Smooth muscle cell of bladder (primary cell): ENCODE measurements at places on chromosomes 4 and X. TPM values are rescaled to one million over a fixed set of nuclear protein-coding genes. Genes with fewer than 3 reads are reported as not detected.

The MECP2 gene
- total RNA-seq = 20.3 and 21.2 TPM in 2 replicates

The MGARP gene
- total RNA-seq = 19.2 and 31.9 TPM in 2 replicates

The LAMP2 gene
- 123 and 165 TPM in 2 replicates for total RNA-seq

The KLHL13 gene
- total RNA-seq = 39.1 and 55.6 TPM in 2 replicates
